Islet precursor cell (in vitro differentiated cells): ENCODE measurements at places on chromosomes 6 and 20.
A peak's percentile ranks its signal among the peaks of the same experiment; 100 is the strongest.

DNA sequence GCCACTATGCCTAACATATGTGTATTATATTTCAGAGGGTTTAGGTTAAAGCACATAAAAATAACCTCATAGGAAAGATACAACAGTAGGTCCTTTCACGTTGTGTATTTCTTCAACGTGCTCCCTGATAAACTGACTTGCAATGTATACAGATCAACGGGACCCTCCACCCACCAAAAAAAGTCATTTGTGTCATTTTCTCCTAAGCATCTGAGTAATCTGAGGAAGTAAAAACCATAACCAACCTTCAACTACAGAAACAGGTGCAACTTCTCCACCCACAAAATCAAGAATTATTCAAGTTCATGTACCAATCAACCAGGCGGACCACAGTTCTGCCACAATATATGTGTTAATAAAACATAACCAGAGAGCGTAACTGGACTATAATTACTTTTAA is 54.9 kb upstream of the NHSL1 start:
- no peak for DNase-seq

- DNase-seq = peak; percentile 55
Observed at GRCh38 chr20:38125157-38126056, 39.7 kb downstream of the TGM2 start.

GRCh38 chr6:120202878-120203277 is 853.3 kb upstream of the MAN1A1 start:
- no peak for DNase-seq

GRCh38 chr6:37507690-37508421 is 8.2 kb upstream of the CCDC167 start:
- DNase-seq = no peak

- DNase-seq = peak; percentile 89
Observed at GRCh38 chr6:958488-958887, 265.5 kb upstream of the EXOC2 start.

- DNase-seq = no peak
Observed at GRCh38 chr20:56766528-56766927, 137.4 kb downstream of the TFAP2C start.

GRCh38 chr20:50679753-50680104 is 11.6 kb downstream of the RIPOR3 start:
- DNase-seq = no peak

DNA sequence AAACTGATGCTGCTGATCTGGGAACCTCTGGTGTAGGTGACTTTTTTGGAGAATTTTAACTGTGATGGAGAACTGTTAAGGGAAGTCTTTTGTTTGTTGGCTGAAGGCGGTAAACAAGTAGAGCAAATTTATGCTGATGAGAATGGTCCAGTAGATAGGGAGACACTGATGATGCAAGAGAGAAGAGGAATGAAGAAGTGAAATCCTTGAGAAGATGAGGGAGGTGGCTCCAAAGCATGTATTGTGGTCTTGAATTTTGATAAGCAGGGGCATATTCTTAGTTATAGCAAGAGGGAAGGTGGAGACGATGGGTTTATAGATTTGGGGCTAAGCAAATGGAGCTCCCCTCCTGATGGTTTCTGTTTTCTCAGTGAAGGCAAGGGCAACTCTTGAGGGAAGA is 22.0 kb downstream of the MAPK14 start:
- no peak for DNase-seq

- DNase-seq = no peak
Observed at GRCh38 chr6:4463236-4463635, 313.0 kb upstream of the CDYL start.

- DNase-seq = no peak
Observed at GRCh38 chr6:70474751-70475150, 61.4 kb downstream of the FAM135A start.

- DNase-seq = peak; percentile 67
Observed at GRCh38 chr20:33915726-33916331, 77.9 kb upstream of the RALY start.

GRCh38 chr6:159461266-159461665 is 231.8 kb downstream of the SOD2 start:
- DNase-seq = peak; percentile 93

GRCh38 chr6:108739496-108740330 is 108.5 kb upstream of the ARMC2 start:
- DNase-seq = peak; percentile 83

DNA sequence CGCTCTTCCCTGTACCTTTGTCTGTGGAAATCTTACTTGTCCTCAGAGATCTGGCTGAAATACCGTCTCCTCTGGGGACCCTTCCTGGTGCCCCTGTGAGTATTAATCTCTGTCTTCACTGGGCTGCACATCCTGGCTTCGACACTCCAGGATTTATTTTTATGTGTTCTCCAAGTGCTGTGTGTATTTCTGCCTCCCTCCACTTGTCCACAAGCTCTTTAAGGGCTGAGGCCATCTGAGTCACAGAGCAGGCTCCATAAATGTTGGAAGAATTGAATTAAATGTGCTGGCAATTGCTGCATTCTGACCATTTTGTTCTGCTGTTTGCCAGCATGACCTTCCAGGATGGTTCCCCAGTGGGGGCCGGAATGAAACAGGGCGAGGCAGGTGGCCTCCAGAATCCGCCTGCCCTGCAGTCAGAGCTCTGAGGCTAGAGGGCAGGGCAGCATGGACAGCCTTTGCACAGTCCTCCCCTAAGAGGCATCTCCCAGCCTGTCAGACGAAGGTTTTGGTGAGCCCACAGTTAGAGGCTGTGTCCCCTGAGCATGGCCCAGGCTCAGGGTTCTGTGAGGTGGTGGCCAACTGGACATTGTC is 105.8 kb downstream of the DLGAP4 start:
- DNase-seq = no peak

GRCh38 chr6:144150710-144151657 is 667 bp downstream of the STX11 start:
- no peak for DNase-seq

DNA sequence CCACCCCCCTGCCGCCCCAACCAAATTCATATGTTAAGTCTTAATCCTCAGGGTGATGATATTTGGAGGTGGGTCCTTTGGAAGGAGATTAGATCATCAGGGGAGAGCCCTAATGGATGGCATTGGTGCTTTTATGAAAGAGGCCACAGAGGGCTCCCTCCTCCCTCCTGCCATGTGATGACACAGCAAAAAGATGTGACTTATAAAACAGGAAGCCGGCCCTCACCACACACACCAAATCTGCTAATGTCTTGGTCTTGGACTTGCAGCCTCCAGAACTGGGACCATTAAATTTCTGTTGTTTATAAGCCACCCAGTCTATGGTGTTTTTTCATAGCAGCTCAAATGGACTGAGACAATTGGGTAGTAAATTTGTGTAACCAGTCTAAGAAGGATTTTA is 176.3 kb downstream of the ADGRG6 start:
- DNase-seq = peak; percentile 57

DNA sequence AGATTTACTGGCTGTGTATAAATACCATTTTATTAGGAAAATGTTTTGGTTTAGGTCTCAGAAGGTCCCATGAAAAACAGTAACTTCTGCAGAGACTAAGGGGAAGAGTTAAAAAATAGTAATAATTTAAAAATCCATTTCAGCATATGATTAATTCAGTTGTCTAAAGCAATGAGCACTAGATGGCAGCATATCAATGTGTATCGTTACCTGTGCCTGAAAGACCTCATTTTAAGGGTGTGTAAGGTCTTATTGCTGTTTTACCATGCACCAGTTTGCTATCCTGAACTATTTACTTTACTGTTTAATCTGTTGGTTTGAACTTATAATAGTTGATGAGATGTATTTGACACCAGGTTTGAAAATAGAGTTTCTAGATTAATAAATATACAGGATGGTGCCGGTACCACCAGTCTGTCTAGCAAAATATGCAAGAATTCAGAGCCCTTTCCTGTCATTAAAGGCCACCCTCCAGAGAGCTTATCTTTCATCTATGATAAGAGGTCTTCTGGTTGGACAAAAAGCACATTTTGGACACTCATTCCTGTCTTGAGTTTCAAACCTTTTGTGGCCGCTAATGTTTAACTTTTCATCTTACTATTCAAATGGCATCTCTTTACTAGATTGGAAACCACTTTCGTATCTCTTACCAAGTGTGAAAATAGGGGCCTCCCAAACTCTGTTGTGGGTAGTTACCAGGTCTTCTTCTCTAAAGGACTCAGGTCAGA is 8.9 kb upstream of the AHI1 start:
- DNase-seq = no peak

- DNase-seq = no peak
Observed at GRCh38 chr6:139030228-139030963, 1.9 kb downstream of the ABRACL start.

DNA sequence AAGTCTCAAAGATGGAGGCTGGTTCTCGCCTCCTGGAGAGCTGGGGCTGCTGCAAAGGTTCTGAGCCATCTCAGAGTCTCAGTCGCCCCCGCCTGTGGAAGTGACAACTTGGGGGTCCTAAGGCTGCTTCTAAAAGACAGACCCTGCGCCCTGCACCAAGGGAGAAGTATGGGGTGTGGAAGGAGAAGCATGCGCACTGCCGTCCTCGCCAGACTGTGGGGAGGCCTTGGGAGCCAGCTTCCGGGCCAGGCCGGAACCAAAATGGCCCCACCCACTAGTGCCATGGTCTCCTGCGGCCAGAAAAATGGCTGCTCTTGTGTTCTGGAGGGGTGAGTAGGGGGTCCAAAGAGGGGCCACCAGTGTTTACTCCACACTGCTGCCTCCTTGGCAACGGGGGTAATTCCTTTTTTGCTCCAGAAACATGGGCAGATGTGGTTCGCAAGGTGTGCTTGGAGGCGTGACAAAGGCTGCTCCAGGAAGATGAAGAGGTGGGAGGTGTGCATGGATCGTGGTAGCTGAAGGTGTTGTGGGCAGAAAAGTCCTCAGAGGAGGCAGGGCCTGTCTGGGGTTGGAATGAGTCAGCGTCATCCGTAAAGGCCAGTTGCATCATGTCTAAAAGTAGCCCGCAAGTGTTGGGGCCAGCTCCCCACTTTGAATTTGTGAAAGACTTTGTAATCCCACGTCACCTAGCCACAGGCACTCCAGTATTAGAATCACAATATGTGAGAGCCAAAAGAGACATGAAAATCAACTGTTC is 329.8 kb upstream of the SOX4 start:
- peak; percentile 62 for DNase-seq

DNA sequence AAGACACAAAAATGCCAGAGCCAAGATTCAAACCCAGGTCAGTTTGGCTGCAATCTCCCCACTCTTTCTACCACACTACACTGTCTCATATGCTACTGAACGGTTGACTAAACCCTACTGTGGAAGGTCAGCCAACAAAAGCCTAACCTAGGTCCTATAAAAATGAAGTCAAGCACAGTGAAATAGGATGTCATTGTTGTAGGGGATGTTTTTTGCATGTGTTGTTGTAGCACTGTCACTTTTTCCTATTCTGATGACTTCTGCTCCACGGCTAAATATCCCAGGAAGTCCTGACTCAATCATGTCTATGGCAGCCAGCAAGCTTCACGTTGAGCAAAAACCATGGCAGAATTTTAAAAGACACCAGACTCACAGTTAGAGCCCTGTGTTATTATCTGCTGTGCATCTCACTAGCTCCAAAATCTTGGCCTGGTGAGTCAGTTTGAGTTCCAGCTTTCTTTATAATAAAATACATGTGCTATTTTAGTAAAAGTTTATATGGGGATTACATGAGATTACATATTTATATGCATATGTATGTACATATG is 322.1 kb upstream of the NT5E start:
- no peak for DNase-seq

DNA sequence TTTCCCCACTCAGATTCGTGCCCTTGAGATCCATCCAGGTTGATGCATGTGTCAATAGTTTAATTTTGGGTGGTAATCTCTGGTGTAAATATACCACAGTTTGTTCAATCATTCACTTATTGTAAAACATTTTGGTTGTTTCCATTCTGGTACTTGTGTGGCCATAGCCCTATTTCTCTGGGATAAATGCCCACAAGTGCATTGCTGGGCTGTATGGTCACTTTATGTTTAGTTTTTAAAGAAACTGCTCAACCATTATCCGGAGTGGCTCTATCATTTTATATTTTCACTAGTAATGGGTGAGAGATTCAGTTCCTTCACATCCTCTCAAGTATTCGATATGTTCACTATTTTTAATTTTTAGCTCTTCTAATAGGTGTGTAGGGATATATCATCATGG is 60.7 kb upstream of the RNF24 start:
- DNase-seq = no peak

GRCh38 chr6:26383624-26384417 is 913 bp downstream of the BTN2A2 start:
- peak; percentile 66 for DNase-seq

GRCh38 chr6:113447088-113447831 is 409.9 kb upstream of the MARCKS start:
- no peak for DNase-seq

- peak; percentile 14 for DNase-seq
Observed at GRCh38 chr6:32960563-32960962, 7.7 kb upstream of the HLA-DMA start.

- no peak for DNase-seq
Observed at GRCh38 chr6:69790629-69791028, 6.2 kb downstream of the LMBRD1 start.
